ENCODE measurements at places on chromosomes 1 and 21.

DNA sequence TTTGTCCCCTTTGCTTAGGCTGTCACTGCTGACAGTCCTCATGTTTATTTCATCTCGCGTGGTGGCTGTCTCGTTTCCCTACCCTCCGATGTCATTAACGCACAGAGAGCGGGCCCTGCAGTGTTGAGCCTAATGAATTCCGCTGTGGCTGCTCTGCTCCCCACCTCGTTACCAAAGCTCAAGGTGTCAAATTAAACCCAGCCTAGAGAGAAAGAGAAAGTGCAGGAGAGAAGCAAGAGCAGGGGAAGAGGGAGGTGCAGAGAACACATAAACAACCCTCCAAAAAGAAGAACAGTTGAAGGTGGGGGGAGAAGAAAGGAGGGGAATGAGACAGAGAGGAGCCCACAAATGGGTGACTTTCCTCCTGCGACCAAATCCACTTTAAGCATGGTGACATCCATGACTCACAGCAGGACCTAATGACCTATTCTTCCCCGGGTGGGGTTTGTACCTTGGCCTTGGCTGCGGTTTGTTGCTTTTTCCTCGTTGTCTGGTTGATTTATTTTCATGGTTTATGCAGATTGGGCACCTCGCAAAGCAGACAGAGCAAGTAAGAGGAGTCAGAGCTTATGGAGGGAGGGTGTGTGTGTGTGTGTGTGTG lies 92.5 kb downstream of the PBX1 start:
- DNase-seq: no peak

DNA sequence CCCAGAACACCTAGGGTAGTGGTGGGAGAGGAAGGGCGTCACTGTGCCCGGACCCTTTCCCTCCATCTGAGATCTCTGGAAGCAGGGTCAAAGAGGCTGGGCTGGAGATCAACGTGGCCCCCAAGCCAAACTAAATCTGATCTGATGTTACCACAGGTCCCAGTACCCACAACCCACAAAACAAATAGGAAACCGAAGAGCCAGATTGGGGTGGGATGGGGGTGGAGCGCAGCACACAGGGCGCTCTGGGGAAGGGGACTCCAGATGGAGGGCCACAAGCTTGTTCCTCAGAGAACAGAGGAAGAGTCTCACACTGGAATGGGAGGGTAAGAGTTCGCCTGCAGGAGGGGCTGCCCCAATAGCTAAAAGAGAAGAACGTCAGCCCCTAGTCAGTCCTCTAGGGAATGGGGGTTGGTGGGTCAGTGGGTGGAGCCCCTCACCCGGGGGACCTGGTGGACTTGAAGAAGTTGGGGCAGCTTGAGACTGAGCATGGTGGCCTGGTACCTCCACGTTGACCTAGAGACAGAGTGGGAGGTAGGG lies 1.5 kb downstream of the PAQR6 start:
- no peak for DNase-seq

DNA sequence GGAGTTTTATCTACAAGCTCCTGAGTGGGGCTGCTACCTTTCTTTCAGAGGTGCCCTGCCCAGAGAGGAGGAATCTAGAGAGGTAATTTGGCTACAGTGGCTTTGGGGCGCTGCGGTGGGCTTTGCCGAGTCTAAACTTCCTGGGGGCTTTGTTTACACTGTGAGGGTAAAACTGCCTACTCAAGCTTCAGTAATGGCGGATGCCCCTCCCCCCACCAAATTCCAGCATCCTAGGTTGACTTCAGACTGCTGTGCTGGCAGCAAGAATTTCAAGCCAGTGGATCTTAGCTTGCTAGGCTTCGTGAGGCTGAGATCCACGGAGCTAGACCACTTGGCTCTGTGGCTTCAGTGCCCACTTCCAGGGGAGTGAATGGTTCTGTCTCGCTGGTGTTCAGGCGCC lies 43.9 kb downstream of the SWT1 start:
- no peak for DNase-seq

GRCh38 chr21:45491056-45491455 lies 51.2 kb downstream of the SLC19A1 start:
- DNase-seq: no peak

DNA sequence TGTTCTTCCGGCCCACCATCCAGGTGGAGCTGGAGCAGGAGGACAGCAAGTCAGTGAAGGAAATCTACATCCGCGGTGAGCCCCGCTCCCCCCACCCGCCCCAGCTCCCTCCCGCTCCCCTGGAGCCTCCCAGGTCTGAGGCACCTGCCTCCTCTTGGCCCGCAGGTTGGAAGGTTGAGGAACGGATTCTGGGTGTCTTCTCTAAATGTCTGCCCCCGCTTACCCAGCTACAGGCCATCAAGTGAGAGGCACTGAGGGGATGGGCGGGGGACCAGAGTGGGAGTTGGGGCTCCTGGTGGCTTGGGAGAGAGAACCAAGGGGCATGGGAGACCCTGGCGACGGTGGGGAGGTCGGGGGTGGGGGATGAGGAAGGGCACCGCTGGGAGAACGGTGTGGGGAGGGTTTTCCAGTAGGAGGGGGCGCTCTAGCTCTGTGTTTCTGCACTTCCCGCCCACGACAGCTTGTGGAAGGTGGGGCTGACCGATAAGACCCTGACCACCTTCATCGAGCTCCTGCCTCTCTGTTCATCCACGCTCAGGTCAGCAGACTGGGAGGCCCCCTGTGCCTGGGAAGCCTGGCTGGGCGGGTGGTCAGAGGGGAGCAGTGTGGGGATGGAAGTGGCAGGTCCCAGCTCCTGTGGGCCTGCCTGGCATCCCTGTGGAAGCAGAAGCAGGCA lies 4.2 kb downstream of the LRRC71 start:
- no peak for DNase-seq

Data from WERI-Rb-1 (cell line).